ENCODE measurements at places on chromosomes 3 and 15.

DNA sequence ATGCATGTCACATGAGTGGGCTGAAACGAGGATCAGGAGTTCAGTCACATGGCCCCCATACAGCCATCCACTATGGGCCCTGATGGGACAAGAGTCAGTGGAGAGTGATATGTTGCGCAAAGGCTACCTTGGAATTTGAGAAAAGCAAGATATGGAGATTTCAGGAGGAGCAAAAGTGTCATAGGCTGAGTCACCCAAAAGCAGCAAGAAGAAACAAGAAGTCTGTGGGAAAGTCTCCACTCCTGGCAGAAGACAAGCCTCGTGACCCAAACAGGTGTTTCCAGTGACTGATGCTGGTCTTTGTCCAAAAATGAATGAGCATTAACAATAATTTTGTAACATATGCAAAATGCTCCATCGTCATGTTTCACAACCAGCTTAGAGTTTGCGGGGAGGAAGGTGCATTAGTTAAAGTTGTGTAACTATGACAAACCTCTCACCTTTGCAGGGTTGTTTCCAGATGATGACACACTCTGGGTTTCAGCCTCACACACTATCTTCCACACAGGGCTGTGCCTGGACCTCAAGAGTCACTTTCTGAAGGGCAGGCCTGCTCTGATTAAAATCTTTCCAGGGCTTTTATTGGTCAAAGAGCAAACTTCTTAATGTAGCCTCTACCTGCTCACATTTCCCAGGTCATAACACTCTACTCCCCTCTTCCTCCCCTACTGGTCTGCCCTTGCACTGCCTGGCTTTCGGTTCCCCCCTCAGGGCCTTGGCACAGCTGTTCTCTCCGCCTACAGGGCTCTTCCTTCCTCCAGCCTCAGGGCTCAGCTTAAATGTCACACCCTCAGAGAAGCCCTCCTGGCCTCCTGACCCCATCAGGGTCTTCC, 3.9 kb upstream of the DNASE1L3 start:
- DNase-seq = no peak

GRCh38 chr3:179410331-179410730, 40.9 kb downstream of the GNB4 start:
- no peak for DNase-seq

DNA sequence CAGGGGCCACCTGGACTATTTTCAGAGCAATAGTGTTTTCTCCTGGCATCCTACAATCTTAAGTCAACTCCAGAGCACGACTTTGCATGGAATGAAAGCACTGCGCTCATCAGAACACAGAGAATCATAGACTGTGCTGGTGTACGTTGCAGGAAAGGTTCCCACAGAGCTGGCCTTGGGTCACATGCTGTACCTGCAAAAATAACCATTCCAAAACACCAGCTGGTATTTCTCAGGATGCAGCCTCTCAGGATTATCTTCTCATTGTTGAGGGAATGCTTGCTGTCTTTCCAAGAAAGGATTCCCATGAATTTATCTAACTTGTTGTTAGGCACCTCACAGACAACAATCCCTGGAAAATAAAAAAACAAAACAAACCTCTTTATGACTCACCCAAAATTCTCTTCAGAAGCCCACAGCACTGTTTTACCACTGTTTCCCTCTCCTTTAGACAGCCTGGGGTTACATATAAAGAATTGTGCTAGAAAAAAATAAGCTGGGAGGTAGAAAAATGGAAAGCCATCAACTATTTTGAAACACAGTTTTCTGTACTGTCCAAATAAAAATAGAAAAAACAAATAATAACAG, 131.7 kb downstream of the ATP8B4 start:
- DNase-seq = no peak

DNA sequence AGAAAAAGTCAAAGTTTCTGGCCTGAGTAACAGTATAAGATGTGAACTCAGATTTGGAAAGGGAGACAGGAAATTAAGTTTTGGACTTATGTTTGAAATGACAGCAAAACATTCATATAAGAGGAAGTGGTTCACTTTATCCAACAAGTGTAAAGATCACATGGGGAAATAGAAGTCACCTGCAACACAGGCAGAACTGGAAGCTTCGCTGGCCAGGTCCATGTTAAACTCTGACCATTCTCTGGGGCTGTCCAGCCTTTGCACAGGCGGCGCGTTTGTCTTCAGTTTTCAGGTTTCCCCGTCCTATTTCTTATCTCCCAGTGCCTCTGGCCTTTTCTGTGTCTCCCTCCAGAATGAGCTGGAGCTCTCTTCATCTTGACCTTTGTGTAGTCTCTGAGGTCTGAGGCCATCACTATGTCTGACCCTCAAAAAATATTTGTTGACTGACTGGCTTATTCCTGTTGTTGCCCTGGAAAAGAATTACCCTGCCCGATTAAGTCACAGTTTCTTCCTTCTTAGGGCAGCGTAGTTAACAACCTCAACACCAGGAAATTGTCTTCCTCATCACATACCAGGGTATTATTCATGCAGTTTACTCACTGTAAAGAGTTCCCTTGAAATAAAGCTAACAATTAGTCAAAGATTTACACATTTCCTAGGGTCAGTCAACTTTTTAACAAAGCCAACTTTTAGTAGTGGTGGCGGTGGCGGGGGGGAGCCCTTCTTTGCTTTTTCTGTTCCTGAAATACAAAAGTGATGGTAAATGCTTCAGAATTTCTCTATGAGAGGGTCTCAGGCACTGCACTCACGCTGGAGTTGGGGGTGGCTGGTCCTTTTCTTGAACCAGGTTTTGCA, 959 bp upstream of the RASA2 start:
- no peak for DNase-seq

All from NCI-H1930 (cell line).